ENCODE measurements at places on chromosomes 4 and X.

DNA sequence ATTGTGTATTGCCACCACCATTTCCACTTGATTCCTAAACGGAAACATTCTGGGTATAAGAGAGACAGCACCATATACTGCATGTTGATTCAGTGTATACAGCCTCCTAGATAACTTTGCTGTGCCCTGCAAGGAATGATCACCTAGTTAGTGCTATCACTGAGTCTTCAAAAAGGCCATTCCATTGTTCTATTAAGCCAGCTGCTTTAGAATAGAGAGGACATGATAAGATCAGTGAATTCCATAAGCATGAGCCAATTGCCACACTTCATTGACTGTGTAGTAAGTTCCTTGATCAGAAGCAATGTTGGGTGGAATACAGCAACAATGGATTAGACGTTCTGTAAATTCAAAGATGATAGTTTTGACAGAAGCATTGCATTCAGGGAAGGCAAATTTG is 1047.3 kb downstream of the PCDH18 start:
- DNase-seq: no peak

DNA sequence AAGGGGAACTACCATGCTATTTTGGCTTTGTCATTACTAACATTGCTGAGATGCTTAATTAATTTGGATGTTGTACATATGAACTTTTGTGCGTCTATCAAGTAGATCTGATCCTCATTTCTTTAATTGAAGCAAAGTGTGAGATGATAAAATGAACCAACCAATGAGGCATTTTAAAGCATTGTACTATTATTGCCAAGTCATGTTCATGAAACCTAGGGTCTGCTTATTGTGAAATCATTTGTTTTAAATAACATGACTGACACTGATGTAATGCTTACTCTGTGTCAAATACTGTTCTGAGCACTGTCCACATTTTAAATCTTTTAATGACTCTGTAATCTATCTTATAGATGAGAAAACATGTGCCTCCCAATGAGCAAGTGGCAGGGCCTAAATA is 57.7 kb downstream of the C4orf33 start:
- no peak for DNase-seq

- DNase-seq: no peak
Observed at GRCh38 chr4:60223208-60223923, 976.8 kb upstream of the ADGRL3 start.

GRCh38 chr4:142535009-142535408 is 311.1 kb downstream of the INPP4B start:
- no peak for DNase-seq

DNA sequence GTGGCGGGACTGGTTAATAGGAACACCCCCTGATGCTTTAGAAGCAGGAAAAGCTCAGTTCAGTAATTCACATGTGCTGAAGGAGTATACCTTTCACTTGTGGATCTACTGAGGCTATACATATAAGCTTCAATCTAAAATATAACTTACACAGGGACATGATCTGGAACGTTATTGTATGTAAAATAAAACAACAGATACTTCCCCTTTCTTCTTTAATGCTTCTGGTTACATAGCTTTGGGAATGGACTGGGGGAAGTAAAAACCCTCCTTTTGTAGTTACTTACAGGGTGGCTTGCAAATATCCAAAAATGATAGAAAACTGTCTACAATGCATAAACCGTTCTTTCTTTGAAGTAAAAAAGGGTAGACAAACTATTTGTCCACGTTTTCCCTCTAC is 1.9 kb downstream of the FGG start:
- no peak for DNase-seq

GRCh38 chrX:53116101-53116500 is 22.2 kb downstream of the KANTR start:
- DNase-seq: no peak

DNA sequence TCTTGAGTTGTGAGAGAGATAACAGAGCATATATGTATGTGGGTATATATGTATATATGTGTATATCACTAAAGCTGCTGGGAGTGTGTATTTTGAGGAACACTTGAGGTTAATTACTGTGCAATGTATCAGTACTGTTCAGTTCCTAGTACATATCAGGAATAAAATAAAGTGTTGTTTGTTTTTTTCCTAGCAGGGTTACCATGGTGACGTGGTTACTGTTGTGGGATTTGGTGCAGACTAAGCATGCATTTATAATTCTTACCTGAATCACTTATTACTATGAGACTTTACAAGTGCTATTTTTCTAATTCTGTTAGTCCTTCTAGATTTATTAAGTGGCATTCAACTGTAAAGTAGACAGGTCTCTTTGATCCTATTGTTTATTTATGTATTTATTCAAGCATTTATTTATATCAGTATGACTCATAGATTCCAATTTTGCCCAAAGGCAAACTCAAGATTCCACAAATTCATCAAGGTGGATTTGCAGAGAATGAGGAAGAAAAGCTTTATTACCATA is 26.9 kb upstream of the BEX4 start:
- DNase-seq: no peak

DNA sequence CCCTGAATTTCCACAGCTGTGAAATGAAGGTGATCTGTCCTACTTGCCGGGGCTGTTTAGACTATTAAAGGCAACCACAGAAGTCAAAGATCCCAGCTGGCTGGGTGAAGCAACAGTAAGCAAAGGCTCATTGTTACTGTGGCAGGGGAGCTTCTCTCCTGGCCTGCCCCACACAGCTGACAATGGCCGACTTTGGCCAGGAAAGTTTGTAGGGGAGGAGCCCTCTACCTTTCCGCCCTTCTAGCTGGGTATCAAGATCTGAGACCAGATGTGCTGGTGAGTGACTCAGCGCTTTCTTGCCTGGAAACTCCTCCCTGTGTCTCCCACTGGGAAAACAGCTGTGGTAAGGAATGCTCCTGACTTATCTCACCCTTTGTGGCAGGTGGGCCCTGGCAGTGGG is 21.1 kb downstream of the RASSF6 start:
- DNase-seq: no peak

DNA sequence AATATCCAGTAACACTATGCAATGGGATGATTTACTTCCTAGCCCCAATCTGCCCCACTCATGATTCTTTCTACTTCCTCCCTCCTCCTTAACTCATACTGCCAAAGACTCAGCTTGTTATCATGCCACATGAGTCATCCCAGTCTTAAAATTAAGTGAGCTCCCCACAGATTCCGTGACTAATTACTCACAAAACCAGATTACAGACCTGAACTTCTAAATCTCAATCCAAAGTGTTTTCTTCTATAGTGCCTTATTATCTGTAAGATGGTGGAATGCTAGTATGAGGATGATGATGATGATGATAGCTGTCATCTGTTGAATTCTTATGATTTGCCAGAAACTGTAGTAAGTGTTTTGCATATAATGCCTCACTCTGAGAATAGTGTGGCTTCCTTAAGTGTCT is 27.7 kb upstream of the GPC3 start:
- DNase-seq: no peak

GRCh38 chr4:6104541-6105130 is 86.4 kb upstream of the C4orf50 start:
- DNase-seq: no peak

- DNase-seq: no peak
Observed at GRCh38 chr4:23959396-23960148, 69.7 kb upstream of the PPARGC1A start.

- DNase-seq: no peak
Observed at GRCh38 chr4:30903502-30904214, 183.5 kb downstream of the PCDH7 start.

DNA sequence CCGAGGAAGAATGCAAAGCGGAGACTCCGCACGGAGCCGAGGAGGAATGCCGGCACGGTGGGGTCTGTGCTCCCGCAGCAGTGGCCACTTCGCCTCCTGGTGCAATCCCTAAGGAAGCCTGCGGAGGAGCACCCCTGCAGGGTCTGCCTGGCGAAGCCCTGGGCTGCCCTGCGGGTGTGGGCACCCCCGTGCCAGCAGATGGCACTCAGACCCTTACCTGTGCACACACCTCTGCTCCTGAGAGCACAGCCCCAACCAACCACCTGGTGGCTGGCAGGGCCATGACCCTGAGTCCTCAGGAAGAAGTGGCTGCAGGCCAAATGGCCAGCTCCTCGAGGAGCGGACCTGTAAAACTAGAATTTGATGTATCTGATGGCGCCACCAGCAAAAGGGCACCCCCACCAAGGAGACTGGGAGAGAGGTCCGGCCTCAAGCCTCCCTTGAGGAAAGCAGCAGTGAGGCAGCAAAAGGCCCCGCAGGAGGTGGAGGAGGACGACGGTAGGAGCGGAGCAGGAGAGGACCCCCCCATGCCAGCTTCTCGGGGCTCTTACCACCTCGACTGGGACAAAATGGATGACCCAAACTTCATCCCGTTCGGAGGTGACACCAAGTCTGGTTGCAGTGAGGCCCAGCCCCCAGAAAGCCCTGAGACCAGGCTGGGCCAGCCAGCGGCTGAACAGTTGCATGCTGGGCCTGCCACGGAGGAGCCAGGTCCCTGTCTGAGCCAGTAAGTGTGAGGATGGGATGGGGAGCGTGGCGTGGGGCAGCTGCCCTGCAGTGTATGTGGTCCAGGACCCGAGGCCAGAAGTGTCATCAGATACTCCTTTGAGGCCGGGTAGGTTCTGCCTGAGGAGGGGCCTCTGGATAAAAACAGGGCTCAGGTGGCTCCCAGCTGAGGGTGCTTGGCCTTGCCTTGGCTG is 7.0 kb downstream of the TACC3 start:
- DNase-seq: no peak

DNA sequence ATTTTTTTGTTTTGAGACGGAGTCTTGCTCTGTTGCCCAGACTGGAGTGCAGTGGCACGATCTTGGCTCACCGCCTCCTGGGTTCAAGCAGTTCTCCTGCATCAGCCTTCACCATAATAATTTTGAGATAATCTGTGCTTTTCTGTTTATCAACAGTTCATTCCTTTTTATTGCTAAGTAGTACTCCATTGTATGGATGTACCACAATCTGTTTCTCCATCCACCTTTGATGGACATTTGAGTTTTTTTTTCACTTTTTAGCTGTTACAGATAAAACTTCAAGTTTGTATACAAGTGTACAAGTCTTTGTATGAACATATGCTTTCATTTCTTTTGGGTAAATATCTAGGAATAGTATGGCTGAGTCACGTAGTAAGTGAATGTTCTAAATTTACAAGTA is 9.0 kb downstream of the FUNDC2 start:
- DNase-seq: no peak

GRCh38 chr4:158827543-158827981 is 58.7 kb downstream of the FNIP2 start:
- DNase-seq: no peak

DNA sequence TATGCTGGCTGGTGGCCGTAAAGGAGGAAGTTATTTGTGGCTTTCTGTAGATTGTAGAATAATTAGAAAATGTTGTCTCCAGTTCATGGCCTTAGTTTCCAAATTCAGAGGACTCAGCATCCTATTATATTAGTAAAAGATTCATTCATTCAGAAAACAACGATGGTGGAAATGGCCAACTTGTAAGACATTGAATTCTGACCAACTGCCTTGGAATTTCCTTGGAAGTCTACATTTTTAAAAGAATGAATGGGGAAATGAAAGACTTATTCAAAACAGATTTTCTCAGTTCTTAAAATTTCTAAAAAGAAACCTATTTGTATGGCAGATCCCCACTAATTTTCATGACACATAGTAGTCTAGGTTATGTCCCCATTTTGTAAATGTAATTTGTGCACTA is 561.5 kb downstream of the ANKRD50 start:
- no peak for DNase-seq

DNA sequence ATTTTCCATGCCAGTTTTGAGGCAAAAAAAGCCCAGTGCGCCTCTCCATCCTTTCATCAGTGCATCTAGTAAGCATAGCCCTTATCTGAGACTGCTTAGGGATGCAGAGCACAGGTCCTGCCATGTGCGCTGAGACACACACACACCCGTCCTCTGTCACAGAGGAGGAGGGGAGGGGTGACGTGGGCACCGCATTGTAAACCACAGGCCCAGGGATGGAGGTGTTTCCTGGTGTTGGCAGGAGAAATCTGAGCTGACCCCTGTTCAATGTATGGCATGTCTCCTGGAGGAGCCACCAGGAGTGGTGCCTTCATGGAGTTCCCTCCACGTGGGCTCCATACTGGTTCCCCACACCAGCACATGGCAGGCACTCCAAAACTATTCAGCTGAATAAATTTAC is 65.8 kb upstream of the HELT start:
- no peak for DNase-seq

DNA sequence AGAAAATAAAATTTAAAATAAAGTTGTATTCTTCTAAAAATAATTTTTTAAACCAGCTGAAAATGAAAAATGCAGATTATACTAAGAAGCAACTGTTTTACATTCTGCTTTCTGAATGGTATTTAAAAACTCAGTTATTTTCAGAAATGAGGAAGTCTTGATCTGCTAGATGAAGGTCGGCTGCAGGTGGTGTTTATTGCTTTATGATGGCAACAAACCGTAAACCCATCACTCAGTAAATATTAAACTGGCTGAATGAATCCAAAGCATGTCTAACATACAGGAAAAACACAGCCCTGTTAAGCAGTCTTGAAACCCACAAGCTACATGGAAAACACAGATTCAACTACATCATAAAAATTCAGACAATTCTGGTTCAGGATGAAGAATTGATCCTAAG is 29.3 kb downstream of the DYNLT3 start:
- no peak for DNase-seq

DNA sequence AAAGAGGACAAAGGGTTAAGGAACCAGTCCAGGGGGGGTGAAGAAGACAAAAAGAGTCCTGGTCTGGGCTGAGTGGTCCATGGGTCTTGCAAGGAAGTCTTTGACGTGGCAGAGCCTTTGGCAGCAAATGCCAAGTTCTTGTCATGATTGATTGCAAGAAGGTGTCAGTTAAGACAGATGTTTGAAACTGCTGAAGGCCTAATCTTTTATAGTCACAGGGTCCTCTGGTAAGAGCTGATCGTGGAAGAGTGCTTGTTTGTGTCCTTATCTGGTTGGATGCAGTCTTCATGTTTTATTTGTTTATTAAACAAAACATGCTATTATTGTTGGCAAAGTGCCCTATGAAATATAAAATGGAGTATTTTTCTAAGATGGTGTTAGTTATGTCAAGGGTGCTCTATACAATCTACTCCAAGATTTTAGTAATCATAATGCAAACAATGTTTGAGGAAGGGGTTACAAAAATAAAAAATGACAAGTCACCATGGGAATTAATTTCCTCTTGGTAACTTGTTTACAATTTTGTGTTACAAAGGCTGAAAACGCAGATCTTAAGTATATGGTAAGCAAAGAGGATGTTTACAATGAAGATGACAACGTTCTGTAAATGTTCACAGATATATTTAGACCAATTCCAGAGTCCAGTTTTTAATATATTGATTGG is 85.9 kb downstream of the MAGED4 start:
- no peak for DNase-seq

DNA sequence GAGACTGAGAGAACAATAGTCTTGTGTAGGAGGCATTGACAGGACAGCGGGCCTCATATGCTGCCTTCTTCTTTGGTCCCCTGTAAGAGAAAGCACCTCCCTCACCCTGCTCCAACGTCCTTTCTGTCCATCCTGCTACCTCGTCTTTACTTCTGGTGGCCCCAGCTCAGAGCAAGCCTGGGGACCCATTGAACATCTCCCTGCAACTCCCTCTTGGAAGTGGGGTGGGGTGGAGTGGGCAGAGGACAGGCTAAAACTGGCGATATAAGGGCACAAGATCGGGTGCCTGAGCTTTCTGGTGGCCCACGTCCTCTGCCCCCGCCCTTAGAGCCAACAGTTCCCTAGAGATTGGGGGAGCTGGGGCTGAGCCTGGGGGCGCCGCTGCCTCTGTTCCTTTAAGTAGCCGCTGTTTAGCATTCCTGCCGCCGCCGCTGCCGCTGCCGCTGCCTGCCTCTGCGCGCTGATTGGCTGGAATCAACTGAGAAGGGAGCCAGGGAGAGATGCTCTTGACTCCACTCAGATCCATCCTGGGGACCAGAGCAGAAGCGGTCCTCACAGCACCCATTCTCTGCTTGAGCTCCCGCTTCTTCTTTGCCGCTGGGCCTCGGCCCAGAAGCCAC is at the start of gene DLG3:
DLG3 (plus strand) TSS at position 510 of the 620 bp plus-strand sequence. CDS start 367 bp downstream, outside the sequence.
- no peak for DNase-seq

All from stimulated activated CD8-positive, alpha-beta memory T cell treated with anti-CD3 and anti-CD28 coated beads, Interleukin-2, amount 100 ng/mL, for 1 hour (primary cell).